ENCODE measurements at places on chromosomes 16 and 17. TPM values are rescaled to one million over a fixed set of nuclear protein-coding genes. Genes with fewer than 3 reads are reported as not detected.

GRCh38 chr16:1950559-1950958 lies 3.9 kb downstream of the RPL3L start:
- DNase-seq = peak; percentile 60

DNA sequence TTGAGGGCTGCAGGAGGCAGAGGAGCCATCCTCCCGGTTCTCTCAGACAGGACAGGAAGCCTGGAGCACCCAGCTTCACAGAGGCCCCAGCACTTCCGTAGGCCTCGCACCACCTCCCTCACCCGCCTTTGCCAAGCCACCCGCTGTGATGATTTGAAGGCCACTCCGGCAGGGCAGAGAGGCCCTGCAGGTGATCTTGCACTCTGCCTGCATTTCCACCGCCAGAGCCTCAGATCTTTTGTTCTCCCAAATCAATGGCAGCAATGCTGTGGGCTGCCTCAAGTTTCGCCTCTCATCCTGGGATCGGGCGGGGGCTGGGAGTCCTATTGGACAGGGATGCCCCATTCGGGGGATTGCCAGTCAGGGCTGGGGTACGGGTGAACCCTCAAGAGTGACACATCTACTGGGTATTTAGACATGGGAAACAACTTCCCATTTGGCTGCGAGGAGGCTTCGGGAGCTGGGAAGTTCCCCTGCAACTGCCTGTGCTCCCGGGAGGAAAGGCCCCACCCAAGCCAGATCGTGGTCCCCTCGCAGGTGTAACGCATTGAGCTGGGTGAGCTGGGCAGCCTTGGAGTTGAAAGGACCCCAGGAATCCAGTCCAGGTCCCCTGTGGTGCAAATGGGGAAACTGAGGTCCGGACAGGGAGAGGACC lies 34.8 kb upstream of the PEMT start:
- no peak for DNase-seq

DNA sequence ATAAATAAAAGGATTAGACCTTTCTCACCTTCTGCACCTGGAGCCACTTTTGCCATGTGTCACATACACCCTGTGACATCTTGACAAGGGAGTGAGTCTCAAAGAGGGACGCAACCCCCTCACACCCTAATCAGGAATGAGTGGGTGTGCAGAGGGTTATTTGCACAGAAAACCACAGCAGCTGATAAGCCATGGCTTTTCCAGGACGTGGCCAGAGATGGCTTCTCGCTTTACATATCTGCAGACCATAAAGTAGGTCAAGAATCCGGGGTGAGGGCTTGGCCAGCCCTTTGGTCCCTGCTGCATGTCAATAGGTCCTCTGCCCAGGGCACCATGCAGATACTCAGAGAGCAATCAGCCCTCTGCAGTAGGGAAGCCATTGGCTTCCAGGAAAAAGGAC lies 2.4 kb upstream of the CD300LF start:
- no peak for DNase-seq

DNA sequence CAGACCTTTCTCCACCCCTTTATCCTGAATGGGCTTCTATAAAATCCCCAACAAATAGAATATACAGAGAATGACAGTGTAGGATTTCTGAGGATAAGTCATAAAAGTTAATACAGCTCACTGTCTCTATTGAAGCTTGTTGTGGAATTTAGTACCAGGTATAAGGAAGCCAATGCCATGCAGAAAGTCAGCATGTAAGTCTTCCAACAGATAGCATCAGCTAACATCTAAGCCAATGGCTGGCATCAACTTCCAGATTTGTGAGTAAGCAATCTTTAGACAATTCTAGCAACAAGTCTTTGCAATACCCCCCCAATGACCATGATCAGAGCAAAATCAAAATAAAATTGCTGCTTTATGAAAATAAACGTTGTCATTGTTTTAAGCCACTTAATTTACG lies 22.5 kb upstream of the LRRC37A3 start:
- DNase-seq = no peak

DNA sequence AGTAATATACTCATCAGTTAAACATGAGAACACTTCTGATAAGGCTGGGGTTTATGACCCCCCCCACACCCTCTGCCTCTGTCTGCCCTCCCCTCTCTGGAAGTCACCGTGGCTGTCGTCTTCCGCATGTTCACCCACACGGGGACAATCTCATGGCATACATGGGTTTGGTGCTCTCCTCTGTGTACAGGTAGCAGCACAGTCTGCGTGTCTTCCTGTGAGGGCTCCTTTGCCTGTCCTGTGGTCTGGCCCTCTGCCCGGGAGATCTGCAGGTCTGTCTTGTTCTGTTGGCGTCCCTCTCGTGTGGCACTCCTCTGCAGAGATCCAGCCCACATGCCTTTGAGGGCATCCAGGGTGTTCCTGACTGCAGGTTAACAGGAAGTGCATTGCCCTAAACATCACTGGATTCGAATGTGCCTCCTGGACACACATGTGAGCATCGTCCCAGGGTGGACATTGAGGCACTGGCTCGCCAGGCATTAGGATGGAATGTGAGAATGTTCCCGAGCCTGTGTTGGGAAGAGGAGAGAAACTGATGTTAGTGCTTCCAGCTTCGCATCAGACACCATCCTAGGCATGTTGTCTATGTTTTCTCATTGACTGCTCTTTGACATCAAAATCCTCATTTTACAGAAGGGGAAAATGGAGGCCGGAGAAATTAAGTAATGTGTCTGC lies 54.5 kb downstream of the NKD1 start:
- DNase-seq = peak; percentile 39

DNA sequence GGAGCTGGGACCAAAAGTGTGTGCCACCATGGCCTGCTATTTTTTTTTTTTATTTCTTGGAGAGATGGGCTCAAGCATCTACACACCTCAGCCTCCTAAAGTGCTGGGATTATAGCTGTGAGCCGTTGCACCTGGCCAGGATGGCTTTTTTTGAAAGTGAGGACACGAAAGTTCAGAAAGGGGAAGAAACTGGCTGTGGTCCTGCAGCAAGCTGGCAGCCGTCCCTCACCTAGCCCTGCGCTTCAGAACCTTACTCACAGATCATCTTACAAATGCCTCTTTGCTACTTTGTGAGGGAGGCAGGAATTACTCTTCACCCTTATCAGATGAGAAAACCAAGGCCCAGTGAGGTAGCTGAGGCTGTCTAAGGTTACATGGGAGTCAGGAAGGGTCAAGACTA lies 4.5 kb upstream of the PPY start:
- DNase-seq = no peak

GRCh38 chr16:4976079-4976478 lies 17.9 kb downstream of the SEC14L5 start:
- DNase-seq = no peak

DNA sequence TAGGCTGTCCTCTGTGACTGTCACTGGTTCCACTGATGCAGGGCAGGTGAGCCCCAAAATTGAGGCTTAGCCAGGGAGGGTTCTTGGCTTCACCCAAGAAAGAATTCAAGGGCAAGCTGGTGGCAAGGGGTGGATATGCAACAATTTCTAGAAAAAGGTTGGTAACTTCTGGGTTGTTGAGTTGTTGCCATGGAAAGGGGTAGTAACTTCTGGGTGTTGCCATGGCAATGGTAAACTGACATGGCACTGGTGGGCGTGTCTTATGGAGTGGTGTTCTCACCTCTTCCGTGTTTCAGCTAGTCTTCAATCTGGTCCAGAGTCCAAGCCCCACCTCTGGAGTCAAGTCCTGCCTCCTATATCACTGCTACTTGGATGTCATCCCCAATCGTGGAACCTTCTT lies 9.5 kb upstream of the GUCY2D start:
- no peak for DNase-seq

GRCh38 chr17:48012654-48013053 lies 24.9 kb downstream of the COPZ2 start:
- no peak for DNase-seq

GRCh38 chr16:60166-60565 lies 6.5 kb downstream of the SNRNP25 start:
- peak; percentile 53 for DNase-seq

DNA sequence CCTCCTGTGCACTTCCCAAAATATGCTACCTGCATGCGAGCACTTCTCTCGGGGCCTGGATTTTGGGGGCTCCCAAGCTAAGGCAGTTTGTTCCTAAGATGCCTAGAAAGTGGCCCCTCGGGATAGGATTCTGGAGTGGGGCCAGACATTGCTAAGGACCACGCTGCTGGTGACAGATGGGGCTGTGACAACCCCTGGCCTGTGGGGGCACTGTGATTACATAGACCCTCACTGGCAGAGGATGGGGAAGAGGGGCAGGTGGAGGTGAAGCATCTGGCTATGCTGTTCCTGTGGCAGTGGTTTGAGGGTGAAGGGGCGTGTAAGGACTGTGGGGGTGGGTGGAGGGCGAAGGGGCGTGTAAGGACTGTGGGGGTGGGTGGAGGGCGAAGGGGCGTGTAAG lies 128.4 kb downstream of the ENGASE start:
- no peak for DNase-seq

DNA sequence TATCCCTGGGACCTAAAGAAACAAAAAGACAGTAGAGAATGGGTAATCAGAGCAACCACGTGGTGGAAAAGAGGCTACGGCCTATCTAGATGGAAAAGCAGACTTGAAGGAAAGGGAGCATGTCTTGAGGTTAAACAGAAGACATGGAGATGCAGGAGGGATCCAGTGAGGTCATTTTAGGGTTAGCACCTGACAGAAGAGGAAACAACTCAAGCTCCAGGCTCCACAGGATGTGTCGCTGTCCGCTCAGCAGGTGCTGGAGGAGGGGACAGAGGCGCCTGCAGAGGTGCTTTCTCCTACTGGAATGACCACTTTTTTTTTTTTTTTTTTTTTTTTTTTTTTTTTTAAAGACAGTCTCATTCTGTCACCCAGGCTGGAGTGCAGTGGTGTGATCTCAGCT lies 47.5 kb upstream of the CLEC3A start:
- no peak for DNase-seq

- DNase-seq = no peak
These were observed 7.6 kb downstream of the ADCY7 start for GRCh38 chr16:50273888-50274325.

- no peak for DNase-seq
These were observed 22.2 kb downstream of the WSCD1 start for GRCh38 chr17:6092182-6092902.

DNA sequence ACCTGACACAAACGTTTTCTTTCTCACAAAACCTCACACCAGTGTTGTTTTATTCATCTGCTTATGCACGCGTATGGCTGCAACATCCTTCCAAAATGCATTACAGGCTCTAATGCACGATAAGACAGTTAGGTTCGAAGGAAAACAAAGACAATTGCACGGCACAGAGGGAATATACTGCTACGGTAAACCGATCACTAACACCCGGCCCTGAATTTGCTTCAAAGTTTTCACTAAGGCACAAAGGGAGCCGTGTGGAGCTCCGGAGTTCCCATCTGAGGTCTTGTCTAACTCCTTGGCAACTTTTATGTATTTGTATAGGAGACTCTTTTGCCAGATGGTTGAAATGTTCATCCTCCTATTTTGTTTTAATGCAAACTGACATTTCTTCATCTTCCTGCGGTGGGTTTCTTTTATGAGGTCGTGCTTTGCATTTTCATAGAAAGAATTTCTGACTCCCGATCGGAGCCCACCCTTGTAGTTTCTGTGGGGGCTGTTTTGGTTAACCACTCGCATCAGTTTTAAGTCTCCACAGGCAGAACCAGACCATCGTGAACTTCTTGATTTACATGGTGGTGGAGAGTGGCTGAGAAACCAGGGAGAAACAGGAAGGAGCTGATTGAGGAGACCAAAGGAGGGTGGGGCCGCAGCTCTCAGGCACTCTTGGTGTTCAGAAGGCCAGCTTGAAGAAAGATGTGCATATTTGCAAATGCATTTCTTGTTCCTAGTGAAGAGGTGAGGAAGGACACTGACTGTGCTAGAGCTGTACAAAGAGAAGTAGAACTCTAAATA lies 516.8 kb downstream of the MAF start:
- no peak for DNase-seq

GRCh38 chr16:78720416-78720815 lies 621.0 kb downstream of the WWOX start:
- no peak for DNase-seq

GRCh38 chr16:88688013-88688778 lies 1.9 kb upstream of the SNAI3 start:
- no peak for DNase-seq

DNA sequence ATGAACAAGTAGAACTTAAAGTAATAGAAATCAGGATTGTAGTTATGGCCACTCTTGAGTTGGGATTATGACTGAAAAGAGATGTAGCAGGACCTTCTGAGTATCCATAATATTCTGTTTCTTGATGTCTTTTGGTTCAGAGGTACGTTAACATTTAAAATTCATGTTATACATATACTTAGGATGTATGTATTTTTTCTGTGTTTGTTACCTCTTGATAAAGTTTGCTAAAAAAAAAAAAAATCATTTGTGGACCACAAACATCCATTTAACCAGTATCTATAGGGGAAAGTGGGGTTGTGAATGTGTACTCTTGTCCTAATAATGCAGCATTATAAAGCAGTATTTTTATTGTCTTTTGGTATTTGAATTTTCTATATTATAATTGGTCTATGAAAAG lies 65.6 kb downstream of the BCAS3 start:
- DNase-seq = no peak

- DNase-seq = no peak
These were observed 245.9 kb downstream of the FTO start for GRCh38 chr16:53949715-53950410.

DNA sequence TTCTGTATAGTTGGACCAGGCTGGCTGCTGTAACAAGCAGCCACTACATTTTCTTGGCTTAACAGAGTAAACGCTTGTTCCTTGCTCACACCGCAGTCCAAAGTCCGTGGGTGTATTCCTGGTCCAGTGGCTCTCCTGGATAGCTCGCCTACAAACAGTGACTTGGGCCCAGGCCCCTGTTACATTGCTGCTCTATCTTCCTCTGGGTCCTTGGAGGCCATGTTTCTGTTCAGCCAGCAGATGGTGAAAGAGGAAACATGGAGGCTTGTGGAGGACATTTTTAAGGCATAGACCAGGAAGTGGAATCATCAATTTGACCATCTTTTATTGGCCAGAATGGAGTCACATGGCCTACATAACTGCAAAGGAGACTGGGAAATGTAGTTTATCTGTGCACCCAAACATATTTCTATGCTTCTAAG lies 55.1 kb downstream of the ATP2C2 start:
- DNase-seq = no peak

GRCh38 chr17:70242781-70243437 lies 73.6 kb downstream of the KCNJ2 start:
- no peak for DNase-seq

The HERPUD1 gene
- total RNA-seq = 114 TPM

The CD300LG gene
- total RNA-seq = 16.6 TPM

The MT1G gene
- not detected for total RNA-seq

The PRPSAP2 gene
- total RNA-seq = 15.9 TPM

The RGS11 gene
- total RNA-seq = 15.4 TPM

The WNT9B gene
- not detected for total RNA-seq

The CD300H gene
- total RNA-seq = not detected

The ARL17A gene
- 9.2 TPM for total RNA-seq

The GAA gene
- total RNA-seq = 46.0 TPM

The FOXN1 gene
- total RNA-seq = not detected

The TTYH2 gene
- total RNA-seq = 39.2 TPM

The HOXB4 gene
- 0.38 TPM for total RNA-seq

The NOD2 gene
- total RNA-seq = 0.81 TPM

The MT1F gene
- total RNA-seq = 2.2 TPM

The BICDL2 gene
- total RNA-seq = not detected

The HBQ1 gene
- total RNA-seq = not detected

The TPPP3 gene
- 9.5 TPM for total RNA-seq

The KRTAP4-1 gene
- total RNA-seq = not detected

The PTX4 gene
- total RNA-seq = not detected

Measured in Right ventricle myocardium inferior (tissue), 1 donor.